ENCODE measurements at places on chromosomes 6 and 20. TPM values are rescaled to one million over a fixed set of nuclear protein-coding genes. Genes with fewer than 3 reads are reported as not detected.

MRAP2 gene
- 0.13 TPM for total RNA-seq

SERPINB1 gene
- 22.2 TPM for total RNA-seq

DLK2 gene
- total RNA-seq = 1.8 TPM

KCNQ2 gene
- not detected for total RNA-seq

SLC23A2 gene
- total RNA-seq = 8.7 TPM

LAMP5 gene
- total RNA-seq = not detected

TENT5A gene
- total RNA-seq = 9.4 TPM

NKX2-2 gene
- total RNA-seq = not detected

FIG4 gene
- 7.0 TPM for total RNA-seq

ZNF311 gene
- 1.4 TPM for total RNA-seq

KIAA1755 gene
- 18.0 TPM for total RNA-seq

GRM1 gene
- total RNA-seq = 0.08 TPM

ADTRP gene
- 0.26 TPM for total RNA-seq

POPDC3 gene
- total RNA-seq = 39.7 TPM

PRR18 gene
- total RNA-seq = not detected

PLCB4 gene
- 0.16 TPM for total RNA-seq

GLP1R gene
- not detected for total RNA-seq

RPL7L1 gene
- total RNA-seq = 121 TPM

CST4 gene
- 0.78 TPM for total RNA-seq

TRIM40 gene
- not detected for total RNA-seq

DSE gene
- total RNA-seq = 43.0 TPM
